Urinary bladder (tissue), 4 donors: ENCODE measurements at places on chromosomes 12 and 14. TPM values are rescaled to one million over a fixed set of nuclear protein-coding genes. Genes with fewer than 3 reads are reported as not detected.

The RILPL1 gene
- total RNA-seq = 6.7 TPM

GRCh38 chr12:42386308-42386707 is 60.3 kb downstream of the PPHLN1 start:
- no peak for DNase-seq

The FLVCR2 gene
- total RNA-seq = 4.9 TPM

- no peak for DNase-seq
Observed at GRCh38 chr14:105006831-105007592, 13.9 kb downstream of the CDCA4 start.

DNA sequence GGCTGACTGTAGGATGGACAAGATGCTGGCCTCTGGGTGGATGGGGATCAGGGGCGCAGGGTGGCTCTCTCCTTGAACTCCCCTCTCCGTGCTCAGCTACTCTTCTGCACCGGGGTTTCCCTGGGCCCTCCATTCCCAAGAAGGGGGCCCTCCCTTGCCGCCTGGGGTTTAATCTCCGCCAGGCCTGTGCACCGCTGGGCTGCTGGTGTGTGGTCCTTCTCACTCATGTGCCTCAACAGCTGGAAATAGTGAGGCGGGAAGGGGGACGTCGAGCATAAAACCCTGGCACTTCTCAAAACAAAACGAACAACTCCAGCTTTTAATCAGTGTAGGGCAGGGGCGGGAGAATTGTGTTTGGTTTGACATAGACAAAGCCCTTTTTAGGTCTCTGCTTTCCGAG is 19.0 kb upstream of the SMOC1 start:
- no peak for DNase-seq

The SLC6A12 gene
- total RNA-seq = 0.21 TPM

DNA sequence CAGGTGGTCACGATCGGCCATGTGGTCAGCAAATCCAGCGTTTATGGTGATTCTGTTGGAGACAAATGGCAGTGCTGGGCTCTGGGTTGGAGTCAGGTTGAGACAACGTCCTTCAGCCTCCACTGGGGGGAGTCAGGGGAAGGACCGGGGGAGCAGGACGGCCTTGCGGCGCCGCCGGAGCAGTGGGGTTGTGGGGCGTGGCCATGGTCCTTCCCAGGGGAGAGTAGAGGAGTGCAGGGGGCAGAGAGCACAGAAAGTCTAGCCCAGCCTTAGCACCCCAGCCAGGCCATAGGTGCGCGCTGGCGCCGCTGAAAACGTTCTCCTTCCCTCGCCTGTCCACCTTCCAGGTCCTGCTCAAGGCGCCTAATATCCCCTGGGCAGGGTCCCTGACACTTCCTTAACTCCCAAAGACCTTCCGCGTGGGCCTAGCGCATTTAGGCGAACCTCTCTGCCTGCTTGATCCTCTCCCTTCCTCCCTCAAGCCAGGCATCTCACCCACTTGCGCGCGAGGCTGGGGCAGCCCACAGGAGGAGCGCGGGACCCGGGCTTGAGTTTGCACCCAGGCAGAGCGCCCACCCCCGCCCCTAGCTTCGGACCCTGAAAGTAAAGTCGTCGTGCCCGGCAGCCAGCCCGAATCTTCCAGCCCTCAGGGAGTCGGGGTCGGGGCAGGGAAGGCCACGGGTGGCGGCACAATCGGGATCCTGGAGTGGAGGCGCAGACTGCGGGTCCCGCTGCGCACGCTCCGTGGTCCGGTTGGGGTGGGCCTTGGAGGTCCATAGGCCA is 3.1 kb upstream of the KIF26A start:
- DNase-seq = no peak

The PSMC1 gene
- 81.8 TPM for total RNA-seq

The RND1 gene
- total RNA-seq = 0.53 TPM

DNA sequence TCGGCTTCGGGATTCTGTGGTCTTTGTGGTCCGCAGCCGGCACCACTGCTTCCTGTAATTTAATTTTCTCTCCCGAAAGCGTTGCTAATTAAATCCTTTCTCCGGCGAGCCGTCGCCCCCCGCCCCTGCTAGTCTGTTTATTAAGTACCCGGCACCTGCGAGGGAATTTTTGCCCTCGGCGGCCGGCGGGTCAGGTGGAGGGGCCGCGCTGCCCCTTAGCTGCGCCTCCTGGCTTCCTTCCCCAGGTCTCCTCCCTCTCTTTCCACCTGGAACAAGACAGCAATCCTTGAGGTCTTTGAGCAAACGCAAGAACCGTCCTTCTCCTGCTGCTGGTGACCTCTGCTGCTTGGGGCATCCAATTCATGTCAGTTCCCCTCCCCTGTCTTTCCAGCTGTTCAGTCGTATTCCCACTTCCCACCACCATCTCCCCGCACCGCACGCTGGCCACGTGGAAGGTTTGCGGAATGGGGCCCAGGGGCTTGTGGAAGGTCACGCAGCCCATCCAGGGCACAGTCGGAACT is 16.2 kb downstream of the ZDHHC22 start:
- DNase-seq = no peak

The ENDOU gene
- total RNA-seq = not detected

The OR6C2 gene
- total RNA-seq = 0.42 TPM
